Smooth muscle cell of the pulmonary artery (primary cell): ENCODE measurements at places on chromosomes 11 and 22. TPM values are rescaled to one million over a fixed set of nuclear protein-coding genes. Genes with fewer than 3 reads are reported as not detected.

CPT1B gene
- total RNA-seq: 2.0 and 3.5 TPM in 2 replicates

PKDREJ gene
- total RNA-seq: under 0.01 and 0.03 TPM in 2 replicates

VPREB3 gene
- total RNA-seq: not detected in 2 replicates

NAV2 gene
- 12.6 and 34.5 TPM in 2 replicates for total RNA-seq

KCNQ1OT1 gene
- total RNA-seq: 3.9 and 4.8 TPM in 2 replicates

OR8A1 gene
- not detected in 2 replicates for total RNA-seq

PDE2A gene
- total RNA-seq: 0.56 and 5.2 TPM in 2 replicates

OR8B3 gene
- not detected in 2 replicates for total RNA-seq

APOA5 gene
- not detected in 2 replicates for total RNA-seq

DLG2 gene
- total RNA-seq: 1.6 and 1.9 TPM in 2 replicates

MRPL23 gene
- 55.7 and 57.7 TPM in 2 replicates for total RNA-seq

OR52I2 gene
- not detected in 2 replicates for total RNA-seq

MS4A6A gene
- not detected in 2 replicates for total RNA-seq

TSPAN18 gene
- total RNA-seq: 0.10 and 0.33 TPM in 2 replicates

GRIA4 gene
- 0.33 TPM in 1 of 2 replicates, not detected in the other for total RNA-seq

ELMOD1 gene
- total RNA-seq: 0.43 and 1.1 TPM in 2 replicates

TIMM10B gene
- total RNA-seq: 34.3 and 36.7 TPM in 2 replicates

OR51I1 gene
- total RNA-seq: not detected in 2 replicates

MAPK8IP1 gene
- 5.8 and 6.5 TPM in 2 replicates for total RNA-seq

MRGPRF gene
- 20.2 and 65.7 TPM in 2 replicates for total RNA-seq

GAL3ST3 gene
- total RNA-seq: 0.13 and 0.59 TPM in 2 replicates

TBX10 gene
- total RNA-seq: not detected in 2 replicates

GLYAT gene
- not detected in 2 replicates for total RNA-seq

PATE4 gene
- not detected in 2 replicates for total RNA-seq

SYT7 gene
- 7.4 and 40.1 TPM in 2 replicates for total RNA-seq

BAIAP2L2 gene
- 0.39 and 0.69 TPM in 2 replicates for total RNA-seq

PITPNM1 gene
- 26.5 and 36.7 TPM in 2 replicates for total RNA-seq

LIF gene
- total RNA-seq: 46.1 and 47.4 TPM in 2 replicates

OMP gene
- 0.43 and 0.98 TPM in 2 replicates for total RNA-seq

NELL1 gene
- not detected in 2 replicates for total RNA-seq

MMP8 gene
- total RNA-seq: 0.07 TPM in 2 replicates

LRRC4C gene
- total RNA-seq: 0.46 and 0.72 TPM in 2 replicates

RTCB gene
- total RNA-seq: 82.0 and 94.5 TPM in 2 replicates

MARK2 gene
- total RNA-seq: 10.3 and 12.0 TPM in 2 replicates

HSPB2 gene
- total RNA-seq: 0.79 and 1.4 TPM in 2 replicates

THRSP gene
- not detected in 2 replicates for total RNA-seq

MYOD1 gene
- total RNA-seq: not detected in 2 replicates

TRPC6 gene
- total RNA-seq: 0.89 and 16.9 TPM in 2 replicates

NAALAD2 gene
- total RNA-seq: 0.30 and 0.46 TPM in 2 replicates

FAM180B gene
- total RNA-seq: not detected in 2 replicates

SPA17 gene
- 3.9 and 5.7 TPM in 2 replicates for total RNA-seq

HOATZ gene
- not detected in 2 replicates for total RNA-seq

HTR3B gene
- not detected in 2 replicates for total RNA-seq

BACE1-AS gene
- 5.4 and 5.7 TPM in 2 replicates for total RNA-seq

ARHGAP20 gene
- 3.0 and 6.1 TPM in 2 replicates for total RNA-seq

NFAM1 gene
- total RNA-seq: 0.07 TPM in 2 replicates

GRK3 gene
- total RNA-seq: 1.2 and 2.3 TPM in 2 replicates

FGF4 gene
- total RNA-seq: not detected in 2 replicates

SOX6 gene
- total RNA-seq: 0.43 and 2.5 TPM in 2 replicates

AMOTL1 gene
- total RNA-seq: 55.7 and 85.8 TPM in 2 replicates

NPAS4 gene
- not detected in 2 replicates for total RNA-seq

CLP1 gene
- total RNA-seq: 11.0 and 13.5 TPM in 2 replicates

BBOX1 gene
- not detected in 2 replicates for total RNA-seq

TMPRSS13 gene
- not detected in 2 replicates for total RNA-seq
